ENCODE measurements at places on chromosomes 1 and 21. TPM values are rescaled to one million over a fixed set of nuclear protein-coding genes. Genes with fewer than 3 reads are reported as not detected.

- no peak for DNase-seq
Observed at GRCh38 chr1:155207806-155208540, at the start of gene THBS3. Gene THBS3, minus strand, starts transcription at chr1:155207897. Its CDS starts 21 bp downstream, at chr1:155207876.

The FALEC gene
- total RNA-seq: 0.40 TPM

- DNase-seq: no peak
Observed at GRCh38 chr1:24418898-24419628, 3.5 kb downstream of the NIPAL3 start.

DNA sequence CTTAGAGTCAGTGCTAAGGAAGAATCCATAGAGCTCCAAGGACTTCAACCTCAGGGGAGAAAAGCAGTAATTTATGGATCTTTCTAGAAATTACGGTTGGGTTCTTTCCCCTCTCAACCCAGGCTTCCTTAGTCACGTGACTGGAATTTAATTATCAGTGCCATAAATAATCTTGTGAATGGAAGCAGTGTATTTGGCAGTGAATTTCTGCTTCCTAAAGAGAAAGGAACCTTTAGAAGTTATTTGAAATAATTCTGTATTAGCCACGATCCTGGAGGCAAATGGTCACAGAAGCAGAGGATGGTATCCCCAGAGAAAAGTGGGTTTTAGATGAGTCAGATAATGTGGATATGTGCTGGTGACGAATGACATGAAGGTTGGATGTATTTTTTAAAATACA is 89.6 kb downstream of the NFIA start:
- no peak for DNase-seq
